COR-L47 (cell line): ENCODE measurements at places on chromosomes 1 and 21.

- DNase-seq: no peak
These were observed 64.8 kb upstream of the MRPS6 start for GRCh38 chr21:34008618-34009017.

DNA sequence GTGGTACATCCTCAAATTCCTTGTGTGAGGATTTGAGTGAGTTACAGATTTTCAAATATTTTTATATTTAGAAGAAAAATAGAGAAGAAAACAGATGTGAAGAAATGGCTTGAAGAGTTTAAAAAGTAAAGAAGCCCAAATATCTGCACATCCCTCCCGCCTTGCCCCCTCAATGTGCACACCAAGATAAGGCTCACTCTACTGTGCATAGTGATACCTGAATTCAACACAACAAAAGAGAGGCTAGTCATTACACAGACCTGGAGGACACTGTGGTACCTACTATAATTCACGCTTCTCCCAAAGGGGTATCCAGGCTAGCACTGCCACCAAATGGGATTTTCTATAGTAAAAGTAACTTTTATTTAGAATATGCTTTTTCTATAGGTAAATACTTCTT is 44.0 kb upstream of the SYT2 start:
- DNase-seq: no peak

DNA sequence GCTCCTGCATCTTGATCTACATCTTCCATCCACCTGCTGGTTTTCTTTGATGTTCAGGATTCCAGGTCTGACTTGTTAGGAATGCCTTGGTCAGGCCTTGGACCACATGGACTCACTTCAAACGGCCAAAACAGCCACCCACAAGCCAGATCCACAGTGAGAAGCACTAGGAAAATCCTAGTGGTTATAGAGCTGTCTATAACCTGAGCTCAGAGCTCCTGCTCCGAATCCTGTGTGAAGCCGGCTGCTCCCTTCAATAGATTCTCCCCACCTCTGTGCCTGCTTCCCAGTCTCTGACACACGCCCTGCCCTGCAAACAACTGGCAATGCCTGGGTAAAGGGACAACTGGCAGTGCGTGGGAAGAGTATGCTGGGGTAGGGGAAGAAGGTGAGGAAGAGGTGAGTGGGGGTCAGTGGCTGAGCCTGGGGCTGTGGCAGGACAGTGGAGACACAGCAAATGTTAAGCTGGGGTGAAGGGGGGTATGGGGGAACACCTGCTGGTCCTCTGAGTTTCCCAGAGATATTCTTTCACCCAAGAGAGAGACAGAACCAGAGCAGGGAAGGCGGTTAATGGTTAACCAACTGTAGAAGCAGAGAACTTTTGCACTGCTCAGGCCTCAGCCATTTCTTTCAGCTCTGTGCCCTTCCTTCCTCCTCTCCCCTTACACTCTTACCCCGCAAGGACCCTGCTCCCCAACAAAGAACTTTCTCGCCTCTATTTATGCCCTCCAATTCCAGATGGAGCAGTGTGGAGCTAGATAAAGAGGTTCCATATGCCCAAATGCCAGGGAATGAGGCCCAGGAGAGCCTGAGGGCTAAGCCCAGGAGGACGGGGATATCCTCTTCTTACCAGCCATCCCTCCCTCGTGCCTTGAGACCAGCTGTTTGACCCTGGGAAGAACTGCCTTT is 4.5 kb downstream of the PLXNA2 start:
- no peak for DNase-seq

DNA sequence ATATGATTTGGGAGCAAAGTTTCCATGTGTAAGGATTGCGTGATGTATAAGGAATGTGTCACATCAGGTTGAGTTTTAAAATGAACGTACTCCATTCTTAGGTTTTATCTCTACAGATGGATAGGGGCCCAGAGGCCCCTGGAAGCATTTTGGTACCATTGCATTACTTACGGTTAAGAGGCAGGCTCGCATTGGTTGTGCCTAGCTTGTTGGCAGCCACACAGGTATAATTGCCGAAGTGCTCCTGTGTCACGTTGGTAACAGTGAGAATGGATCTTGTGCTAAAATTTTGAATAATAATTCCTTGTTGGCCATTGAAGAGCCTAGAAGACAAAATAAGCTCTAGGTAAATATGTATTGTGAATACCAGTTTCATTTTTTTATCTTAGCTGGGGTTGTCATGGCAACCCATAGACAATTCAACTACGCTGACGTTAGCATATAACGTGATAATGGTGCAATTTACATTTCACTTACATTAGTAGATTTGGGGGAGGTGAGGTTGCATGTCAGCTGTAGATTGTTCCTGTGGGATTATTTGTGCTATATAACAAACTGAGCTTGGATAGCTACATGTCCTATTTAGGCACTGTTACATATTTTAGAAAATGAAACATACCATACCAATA is 511.9 kb upstream of the ZRANB2 start:
- DNase-seq: no peak

DNA sequence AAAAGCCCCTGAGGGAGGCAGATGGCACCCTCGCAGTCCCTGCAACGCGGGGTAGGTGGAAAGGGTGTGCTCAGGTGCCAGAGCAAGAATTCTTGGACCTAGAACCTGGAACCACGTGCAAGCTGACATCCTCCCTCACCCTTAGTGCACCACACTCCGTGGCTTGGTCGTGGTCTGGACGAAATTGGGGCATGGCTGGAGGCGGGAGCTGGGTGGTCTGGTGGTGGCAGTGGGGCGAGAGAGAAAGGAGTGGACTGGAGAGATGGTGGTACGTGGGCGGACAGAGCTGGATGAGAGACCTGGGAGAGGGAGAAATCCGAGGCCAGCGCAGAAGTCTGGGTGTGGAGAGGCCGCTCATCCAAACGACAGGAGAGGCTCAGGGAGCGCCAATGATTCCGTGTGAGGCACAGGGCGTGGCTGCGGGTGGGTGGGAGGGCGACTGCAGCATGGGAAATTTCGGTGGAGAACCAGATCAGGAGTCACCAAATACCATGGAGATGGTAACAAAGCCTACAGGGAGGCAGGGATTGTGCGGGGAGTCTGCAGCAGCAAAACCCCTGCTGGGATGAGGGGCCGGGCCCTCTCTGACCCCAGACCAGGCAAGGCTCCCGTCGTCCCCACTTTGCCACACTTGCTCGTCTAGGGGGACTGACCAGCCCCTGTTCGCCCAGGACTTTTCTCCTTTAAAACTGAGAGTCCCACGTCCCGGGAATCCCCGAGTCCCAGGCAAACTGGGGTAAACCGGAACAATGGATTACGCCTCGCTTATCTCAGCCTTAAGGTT is 31.9 kb downstream of the CDCP2 start:
- no peak for DNase-seq

DNA sequence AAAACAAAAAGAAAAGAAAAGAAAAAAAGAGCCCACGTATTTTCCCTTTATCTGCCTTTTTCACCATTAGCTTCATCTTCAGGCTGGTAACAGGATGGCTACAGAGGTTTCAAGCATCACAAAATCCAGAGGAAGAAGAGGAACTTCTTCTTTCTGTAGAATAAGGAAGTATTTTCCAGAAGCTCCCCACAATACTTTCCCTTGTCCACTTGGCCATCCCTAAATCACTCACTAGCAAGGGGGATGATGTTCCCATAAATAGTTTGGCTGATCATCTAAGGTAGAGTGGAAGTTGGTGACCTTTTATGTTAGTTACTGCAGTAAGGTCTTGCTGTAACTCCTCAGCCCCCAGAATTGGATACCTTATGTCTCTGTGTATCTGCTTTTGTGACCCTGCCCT is 45.1 kb upstream of the RNF11 start:
- DNase-seq: no peak

GRCh38 chr1:64173336-64173940 is 30.0 kb upstream of the UBE2U start:
- DNase-seq: no peak

DNA sequence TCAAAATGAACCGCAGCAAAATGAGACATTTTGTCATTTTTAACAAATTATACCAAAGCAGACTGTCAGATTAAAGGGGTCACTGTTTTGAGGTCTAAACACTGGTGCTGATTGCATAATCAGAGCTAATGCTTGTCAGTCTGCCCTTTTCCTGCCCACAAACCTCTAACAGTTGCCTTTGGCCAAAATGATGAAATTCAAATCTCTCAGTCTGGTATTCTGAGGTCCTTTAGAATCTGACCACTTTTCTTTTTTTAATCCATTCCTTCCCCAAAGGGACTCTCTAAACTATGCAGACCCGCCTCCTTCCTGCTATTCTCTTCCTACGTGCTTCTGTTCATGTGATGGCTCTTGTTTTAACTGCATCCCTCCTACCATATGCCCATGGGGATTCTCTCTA is 145.2 kb upstream of the SPATA6 start:
- no peak for DNase-seq
